ENCODE measurements at places on chromosomes 2 and 18.
A peak's percentile ranks its signal among the peaks of the same experiment; 100 is the strongest.

DNA sequence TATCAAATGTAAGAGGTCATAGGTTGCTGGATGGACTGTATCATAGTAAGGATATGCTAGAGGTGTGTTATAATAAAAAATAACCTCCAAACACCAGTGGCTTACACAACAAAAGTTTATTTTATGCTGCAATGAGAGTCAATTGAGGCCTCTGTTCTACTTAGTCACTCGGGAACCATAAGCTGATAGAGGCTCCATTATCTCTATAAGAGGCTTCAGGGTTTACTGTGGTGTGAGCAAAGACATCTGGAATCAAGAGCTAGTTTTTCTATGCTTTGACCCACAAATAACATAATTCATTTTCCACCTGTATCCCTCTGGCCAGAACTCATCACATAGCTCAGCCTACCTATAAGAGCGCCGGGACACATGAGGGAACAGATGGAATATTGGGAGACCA lies 47.5 kb upstream of the NEMP2 start:
- DNase-seq: no peak

DNA sequence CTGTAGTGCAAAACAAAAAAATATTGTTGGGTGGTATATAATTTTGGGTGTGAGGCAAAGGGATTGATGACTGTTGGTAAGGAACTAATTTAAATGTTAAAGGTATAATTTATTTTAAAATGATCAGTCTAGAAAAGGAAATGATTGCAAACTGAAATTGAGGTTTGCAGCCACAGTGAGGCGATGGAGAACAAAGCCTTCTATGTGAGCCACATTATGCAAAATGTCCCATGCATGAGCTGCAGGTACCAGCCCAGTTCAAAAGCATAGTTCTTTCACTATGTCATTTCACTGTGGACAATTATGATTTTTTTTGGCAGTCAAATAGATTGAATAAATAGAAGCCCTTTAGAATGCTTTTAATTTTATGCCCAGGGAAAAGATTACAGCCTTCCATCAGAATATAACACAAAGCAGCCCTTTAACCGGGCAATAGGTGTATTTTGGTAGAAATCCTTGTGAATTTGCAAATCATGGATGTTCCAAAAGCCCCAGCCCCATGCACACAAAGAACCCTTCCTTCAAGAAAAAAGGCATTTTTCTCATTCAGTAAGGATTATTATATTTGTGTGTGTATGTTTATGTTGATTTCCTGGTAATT lies 1.7 kb downstream of the MAP2 start:
- DNase-seq: peak; percentile 27

- DNase-seq: no peak
Measured at GRCh38 chr18:7152440-7152839, 34.8 kb upstream of the LAMA1 start.

DNA sequence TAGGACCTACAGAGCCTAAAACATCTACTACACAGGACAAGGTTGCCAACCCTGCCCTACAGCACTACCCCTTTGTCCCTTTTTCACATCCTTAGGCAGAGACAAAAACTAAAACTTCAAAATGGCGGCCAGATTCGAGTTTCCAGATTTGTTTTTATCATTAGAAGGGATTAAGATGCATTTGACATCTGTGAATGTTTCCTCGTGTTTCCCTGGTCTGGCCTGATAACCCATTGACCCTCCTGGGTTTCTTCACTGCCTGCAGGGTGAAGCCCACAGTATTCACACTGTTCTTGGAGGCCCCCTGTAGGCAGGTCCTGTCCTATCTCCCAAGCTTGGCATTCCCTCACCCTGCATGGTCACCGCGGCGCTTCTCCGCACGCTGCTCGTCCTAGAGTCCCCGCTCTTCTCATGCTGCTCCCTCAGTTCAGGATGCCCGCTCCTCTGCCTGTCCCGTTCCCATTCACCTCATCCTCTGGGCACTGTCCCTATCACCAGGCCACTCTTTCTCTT lies 67.6 kb downstream of the TPGS2 start:
- no peak for DNase-seq

DNA sequence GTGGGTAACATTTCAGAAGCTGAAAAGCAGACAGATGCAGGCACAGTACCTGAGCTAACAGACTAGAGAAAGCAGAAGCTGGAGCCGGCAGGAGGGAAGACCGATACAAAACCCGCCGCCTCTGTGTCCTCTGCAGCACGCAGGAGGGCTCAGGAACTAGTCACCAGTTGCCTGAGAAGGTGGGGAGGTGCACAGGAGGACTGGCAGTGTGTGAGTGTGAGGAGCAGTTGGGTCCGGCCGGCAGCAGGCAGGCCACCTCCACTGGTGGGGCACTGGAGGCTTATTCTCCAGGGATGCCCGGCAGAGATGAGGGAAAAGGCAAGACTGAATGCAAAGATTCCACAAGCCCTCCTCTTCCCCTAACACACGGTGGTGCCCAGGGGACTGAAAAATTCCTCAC lies 18.2 kb downstream of the ERCC3 start:
- no peak for DNase-seq

GRCh38 chr18:23761941-23762340 lies 72.7 kb downstream of the LAMA3 start:
- DNase-seq: no peak

GRCh38 chr2:16290311-16291020 lies 350.1 kb downstream of the MYCN start:
- no peak for DNase-seq

- peak; percentile 42 for DNase-seq
Measured at GRCh38 chr2:12718015-12718671, 1.4 kb downstream of the TRIB2 start.

GRCh38 chr2:136693966-136694365 lies 71.4 kb upstream of the THSD7B start:
- no peak for DNase-seq

- DNase-seq: peak; percentile 41
Measured at GRCh38 chr2:50951437-50951836, 80.5 kb downstream of the NRXN1 start.

- DNase-seq: peak; percentile 18
Measured at GRCh38 chr2:156657809-156658208, 221.6 kb downstream of the GPD2 start.

- no peak for DNase-seq
Measured at GRCh38 chr2:219944866-219945265, 317.4 kb downstream of the SLC4A3 start.

DNA sequence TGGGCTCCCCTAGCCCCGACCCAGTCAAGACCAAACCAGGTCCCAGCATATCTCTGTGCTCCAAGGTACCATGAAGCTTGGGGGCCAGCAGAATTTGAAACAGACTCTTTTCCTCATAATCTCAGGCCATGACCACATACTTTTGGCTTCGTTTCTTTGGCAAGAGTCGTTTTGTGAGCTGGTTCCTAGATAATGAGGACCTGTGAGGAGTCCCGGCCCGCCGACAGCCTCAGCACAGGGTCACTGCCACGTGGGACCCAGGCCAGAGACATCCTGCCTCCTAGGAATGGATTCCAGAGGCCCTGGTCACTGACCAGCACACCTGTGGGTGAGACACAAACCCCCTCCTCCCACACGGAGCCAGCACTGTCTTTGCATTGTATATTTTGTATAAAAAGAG lies 73.5 kb downstream of the VAPA start:
- DNase-seq: no peak

DNA sequence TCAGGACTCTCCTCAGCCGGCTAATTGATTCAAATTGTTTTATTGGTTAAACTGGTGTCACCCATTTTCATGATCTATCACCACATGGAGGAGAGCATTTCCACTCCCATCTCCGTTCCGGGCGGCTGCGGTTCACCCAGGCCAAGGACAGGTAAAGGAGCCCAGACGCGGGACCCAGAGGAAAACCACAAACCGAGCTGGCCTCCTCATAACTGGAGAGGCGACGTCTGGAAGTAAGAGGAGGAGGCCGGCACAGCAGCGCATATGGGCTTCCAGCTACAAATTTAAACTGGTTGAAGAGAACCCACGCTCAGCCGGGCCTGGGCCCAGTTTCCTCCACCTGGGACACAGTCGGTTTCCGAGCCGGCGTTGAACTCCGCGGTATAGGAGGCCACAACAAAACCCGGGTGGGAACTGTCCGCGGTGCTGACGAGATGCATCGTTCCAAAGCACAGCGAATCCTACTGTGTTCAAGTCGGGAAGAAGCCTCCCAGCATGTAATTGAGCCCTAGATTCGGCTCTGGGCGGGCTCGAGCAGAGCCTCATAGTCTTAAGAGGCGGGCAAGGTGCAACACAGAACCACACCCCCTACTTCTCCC lies 3.0 kb upstream of the SKOR2 start:
- DNase-seq: peak; percentile 54

GRCh38 chr2:231554748-231555545 lies 24.7 kb upstream of the NMUR1 start:
- DNase-seq: no peak

DNA sequence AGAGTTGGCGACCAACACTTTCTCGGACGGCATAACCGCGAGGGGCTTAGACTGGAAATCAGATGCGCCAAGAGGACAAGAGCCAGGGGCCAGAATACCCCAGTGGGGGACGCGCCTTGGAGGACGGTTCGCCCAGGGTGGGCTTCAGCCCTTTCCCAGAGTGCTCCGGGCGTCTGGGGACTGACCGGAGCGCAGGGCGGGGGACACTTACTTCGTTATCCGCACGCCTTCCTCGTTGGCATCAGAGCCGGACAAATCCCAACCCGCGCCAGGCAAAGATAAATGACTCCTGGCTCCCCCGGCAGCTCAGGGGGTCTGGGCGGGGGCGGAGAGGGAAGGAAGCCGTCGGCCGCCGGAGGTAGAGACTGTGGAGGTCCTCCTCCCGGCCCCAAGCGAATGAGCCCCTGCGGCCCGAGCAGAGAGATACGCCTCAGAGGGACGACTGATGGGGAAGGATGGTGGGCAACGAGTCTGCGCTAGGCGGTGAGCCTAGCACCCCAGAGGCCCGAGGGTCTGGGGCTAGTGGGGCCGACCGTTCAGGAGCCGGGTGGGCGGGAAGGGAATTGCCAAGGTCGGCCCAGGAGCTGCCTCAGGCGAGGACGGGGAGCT lies 4.7 kb upstream of the SATB2 start:
- DNase-seq: no peak

- no peak for DNase-seq
Measured at GRCh38 chr2:64918220-64918886, 70.8 kb upstream of the SLC1A4 start.

- DNase-seq: peak; percentile 52
Measured at GRCh38 chr2:18149660-18150246, 271.3 kb downstream of the KCNS3 start.

DNA sequence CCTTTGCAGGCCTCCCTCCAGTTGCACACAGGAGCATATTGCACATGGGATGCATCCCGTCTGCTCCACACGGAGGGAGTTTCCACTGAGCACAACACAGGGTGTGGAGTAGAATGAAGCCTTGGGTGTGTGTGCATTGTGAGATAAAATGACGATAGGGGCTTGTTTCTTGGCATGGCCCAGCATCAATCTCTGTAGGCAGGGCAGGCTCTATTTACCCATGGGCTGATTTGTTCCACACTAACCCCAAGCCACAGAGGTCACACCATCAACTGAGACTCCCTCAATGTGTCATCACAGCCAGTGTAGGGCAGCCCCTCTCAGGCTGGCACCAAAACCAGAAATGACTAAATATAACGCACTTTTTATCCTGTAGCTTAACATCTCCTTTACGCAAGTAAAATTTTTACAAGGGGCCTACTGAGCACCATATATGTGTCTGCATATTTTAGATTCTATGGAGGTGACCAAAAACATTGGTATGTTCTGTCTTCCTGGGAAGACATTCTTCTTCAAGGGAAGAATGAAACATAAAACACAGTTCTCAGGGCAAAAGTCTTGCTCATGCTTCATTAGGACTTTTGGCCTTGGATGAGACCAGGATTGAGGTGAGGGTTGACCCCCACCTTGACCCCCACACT lies 2.7 kb upstream of the GKN1 start:
- DNase-seq: peak; percentile 97

DNA sequence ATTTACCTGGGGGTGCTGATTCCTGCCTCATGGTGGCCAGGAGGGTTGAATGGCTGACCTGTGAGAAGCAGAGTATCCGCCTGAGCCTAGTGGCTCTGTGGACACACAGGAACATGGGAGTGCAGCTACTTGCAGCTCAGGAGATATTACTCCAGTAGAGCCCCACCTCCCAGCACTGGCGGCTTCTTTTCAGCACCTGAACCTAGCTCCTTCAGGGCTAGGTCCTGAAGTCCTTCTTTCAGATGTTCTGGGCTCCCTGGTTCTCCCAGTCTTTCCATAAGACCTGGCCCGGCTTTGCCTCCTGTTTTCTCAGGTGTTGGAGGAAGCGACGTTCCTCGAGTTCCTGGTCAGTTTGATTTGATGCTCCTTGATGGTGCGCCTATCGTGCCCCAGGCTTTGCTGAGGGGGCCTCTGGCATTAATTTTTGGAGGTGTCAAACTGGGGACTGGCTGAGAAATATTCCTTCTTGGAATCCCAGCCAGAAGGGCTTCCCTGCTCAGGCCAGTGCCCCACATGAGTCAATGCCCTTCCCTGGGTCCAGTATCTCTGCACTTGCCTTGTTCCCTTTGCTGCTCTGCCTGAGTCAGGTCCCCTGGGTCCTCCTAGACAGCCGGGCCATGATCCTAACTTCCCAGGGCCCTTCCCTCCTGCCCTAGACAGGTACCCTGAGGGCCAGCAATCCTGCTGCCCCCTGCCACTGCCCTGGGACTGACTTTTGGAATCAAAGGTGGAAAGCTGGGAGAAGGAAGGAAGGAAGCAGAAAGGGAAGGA lies 110.7 kb upstream of the HAAO start:
- no peak for DNase-seq

DNA sequence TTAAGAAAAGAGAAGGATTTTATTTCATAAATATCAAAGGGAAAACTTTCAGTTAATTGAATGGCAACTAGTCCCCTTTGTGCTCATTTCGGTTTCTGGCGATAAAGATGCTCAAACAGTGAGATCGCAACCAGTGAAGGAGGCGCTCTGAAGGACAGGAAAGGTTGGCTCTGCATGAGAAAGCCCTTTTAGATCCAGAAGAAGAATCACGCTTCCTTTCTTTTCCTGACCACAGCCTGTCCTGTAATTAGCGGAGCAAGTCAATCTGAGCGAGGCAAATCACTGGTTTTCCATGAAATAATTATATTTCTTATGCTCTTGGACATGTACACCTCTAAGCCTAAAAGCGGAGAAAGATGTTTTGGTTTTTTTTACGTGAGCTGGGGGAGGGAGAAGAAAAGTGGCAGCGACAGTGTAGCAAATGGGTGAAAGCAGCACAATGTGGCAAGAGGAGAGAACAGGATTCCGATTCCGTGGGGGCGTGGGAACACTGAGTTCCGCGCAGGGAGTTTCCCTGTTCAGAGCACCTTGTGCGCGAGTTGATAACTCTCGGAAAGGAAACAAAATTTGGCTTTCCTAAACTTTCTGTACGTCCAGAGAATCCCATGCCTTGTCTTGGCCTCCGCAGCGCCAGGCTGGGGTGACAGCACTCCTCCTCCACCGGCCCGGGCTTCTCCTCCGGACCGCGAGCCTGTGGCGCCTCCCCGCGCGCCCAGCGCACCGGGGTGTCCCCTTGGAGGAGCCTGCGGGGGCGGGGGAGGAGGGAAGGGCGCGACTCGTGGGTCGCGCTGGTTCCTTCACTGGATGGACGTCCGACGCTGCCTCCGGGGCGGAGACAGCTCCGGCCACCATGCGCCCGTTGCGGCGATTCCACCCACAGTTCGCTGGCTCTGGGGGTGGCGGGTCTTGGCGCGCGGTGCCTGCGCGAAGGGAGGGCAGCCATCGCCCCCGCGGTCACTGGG lies 620 bp upstream of the SLC9A2 start:
- DNase-seq: no peak

Measured in fibroblast of skin of right quadriceps (primary cell).